Esophagus muscularis mucosa (tissue), 4 donors: ENCODE measurements at places on chromosomes 7 and 10. TPM values are rescaled to one million over a fixed set of nuclear protein-coding genes. Genes with fewer than 3 reads are reported as not detected.

- DNase-seq = no peak
Observed at GRCh38 chr7:68185631-68186456, 1189.2 kb downstream of the TYW1 start.

GRCh38 chr7:2022737-2023250, 210.0 kb downstream of the MAD1L1 start:
- no peak for DNase-seq

- no peak for DNase-seq
Observed at GRCh38 chr10:26331371-26331770, 106.8 kb upstream of the APBB1IP start.

DNA sequence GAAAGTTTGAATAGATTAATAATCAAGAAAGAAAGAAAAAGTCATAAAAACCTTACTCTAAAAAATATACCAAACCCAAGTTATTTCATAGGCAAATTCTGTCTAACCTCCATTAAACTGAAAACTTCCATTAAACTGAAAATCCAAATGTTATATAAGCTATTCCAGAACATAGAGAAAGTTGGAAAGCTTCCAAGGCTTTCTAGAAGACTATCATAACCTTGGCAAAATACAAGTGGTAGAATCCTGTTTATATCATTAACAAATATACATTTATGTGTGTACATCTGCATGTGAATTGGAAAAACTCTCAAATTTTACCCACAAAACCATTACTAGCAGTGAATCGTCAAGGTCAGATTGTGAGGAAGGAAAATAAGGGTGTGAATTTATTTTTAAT, 23.9 kb downstream of the TEX36 start:
- no peak for DNase-seq

DNA sequence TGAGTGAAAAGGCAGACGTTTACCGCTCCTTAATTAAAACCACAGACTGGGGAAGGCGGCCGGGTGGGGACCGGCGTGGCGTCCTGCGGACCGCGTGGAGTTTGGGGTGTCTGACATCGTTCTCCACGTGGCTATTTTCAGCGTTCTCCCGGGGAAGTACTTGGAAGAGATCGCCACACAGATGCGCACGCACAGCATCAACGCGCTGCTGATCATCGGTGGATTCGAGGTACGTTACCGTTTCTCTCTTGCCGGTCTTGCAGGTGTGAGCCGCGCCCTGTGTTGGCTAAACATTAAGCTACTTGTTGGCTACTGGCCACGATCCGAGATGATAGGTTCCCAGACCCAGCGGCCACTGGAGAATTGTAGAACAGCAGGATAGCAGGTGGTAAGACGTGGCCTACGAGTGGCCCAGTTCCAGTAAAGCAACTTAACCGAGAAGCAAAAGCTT, 51.3 kb downstream of the PFKP start:
- no peak for DNase-seq

DNA sequence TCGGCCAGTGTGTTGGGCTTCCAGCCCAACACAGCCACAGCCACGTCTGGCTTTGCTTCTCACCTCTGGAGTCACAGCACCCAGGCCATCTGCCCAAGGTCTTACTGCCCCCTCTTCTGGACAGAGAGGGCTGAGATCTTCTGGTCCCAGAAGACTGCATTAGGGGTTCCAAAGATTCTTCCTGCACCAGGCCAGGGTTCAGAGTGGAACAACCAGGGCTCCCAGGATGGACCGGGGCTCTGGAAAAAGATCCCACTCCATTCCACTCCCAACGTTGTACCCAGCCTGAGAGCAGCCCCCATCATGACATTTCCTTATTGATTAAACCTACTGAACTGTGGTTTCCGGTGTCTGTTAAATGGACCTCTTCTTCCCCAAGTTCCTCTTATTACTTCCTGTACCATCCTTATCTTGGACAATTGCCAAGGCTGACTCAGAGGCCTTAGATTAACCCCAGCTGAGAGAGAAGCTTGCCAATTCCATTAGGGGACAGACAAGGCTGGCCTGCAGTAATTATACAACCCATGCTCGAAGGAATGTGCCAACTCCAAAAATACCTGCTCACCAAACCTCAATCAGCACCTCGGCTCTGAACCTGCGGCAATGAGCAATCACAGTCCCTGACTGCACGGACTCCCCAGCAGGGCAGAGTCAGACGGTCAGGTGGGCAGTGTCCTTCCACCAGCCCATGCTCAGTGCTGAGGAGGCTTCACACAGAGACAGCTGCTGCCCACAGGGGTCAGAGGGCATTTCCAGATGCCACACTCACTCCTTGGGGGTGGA, 47.9 kb upstream of the NPFFR1 start:
- DNase-seq = no peak

GRCh38 chr7:110835218-110835617, 255.7 kb upstream of the LRRN3 start:
- DNase-seq = no peak

DNA sequence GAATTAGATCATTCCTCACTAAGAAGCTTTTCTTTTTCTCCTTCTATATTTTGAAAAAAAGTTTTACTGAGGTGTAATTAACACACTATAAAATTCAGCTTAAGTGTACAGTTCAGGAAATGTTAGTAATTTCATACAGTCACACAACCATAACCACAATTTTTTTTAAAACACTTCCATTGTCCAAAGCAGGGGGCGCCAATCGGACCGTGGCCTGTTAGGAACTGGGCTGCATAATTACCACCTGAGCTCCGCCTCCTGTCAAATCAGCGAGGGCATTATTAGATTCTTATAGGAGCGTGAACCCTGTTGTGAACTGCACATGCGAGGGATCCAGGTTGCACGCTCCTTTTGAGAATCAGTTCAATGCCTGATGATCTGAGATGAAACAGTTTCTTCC, 427.1 kb downstream of the TFEC start:
- DNase-seq = no peak

- no peak for DNase-seq
Observed at GRCh38 chr7:44564606-44565005, 9.1 kb downstream of the DDX56 start.

DNA sequence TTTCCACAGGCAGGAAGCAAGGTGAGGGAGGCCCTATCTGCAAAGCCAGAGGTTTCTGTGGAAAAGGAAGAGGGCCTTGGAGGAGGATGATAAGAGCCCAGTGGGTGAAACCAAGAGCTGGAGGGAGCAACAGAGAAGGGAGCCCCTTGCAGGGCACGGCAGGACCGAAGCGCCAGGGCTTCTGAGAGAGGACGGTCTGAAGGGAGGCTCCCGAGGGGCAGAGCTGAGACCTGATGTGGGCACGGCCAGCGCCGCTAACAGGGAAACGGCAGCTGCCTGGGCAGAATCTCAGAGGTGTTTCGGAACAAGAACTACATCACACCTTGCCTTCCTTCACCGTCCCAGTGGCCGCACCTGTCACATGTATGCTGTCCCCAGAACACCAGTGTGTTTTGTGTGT, 144.3 kb upstream of the ADARB2 start:
- peak; percentile 88 for DNase-seq

GRCh38 chr7:151204383-151205032, 5.8 kb downstream of the H2BK1 start:
- DNase-seq = no peak

DNA sequence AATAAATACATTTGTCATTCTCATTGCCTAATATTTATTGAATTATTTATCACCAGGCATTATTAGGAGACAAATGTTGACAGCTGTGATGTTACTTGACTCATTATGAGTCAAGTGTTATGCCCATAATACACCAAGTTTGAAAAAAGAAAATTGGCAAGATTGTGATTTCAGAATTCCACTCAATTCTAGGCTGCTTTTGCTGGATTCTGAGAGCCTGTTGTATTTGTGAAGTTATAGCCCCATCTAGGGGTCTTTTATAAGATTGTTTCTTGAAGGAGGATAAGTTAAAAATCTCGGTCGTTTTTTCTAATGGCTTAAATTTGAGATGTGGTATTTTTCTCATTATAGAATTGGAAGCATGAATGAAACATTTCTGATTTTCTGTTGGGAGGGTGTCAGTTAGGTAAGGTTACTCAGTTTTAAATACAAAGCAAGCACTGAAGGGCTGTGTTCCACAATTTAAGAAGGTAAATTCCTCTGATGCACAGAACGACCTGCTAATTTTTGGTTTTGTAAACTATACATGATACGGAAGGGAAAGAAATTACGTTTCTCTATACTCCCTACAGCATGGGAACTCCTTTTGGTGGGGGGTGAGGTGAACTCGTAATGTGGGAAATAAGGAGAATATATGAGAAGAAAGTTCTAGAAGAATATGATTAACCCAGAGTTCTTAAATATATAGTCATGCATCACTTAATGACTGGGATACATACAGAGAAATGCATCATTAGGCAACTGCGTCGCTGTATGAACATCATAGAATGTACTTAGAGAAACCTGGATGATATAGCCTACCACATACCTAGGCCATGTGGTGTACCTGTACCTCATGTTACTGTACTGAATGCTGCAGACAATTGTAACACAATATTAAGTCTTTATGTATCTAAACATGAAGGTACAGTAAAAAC, 2.6 kb downstream of the STK31 start:
- no peak for DNase-seq

- DNase-seq = no peak
Observed at GRCh38 chr10:21125471-21126228, 228.5 kb upstream of the NEBL start.

DNA sequence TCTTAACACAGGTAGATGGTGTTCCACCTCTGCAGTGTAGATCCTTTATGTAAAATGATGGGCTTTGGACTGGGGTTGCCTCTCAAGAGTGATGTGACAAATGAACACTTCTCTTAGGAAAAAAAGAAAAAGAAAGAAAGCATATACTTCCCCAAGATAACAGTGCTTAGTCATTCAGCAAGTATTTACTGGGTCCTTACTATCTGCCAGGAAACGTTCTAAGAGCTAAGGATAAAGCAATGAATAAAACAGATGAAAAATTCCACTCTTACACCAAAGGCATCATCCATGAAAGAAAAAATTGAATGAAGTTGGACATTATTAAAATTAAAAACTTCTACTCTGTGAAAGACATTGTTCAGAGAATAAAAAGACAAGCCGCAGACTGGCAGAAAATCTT, 177.3 kb downstream of the C7orf25 start:
- no peak for DNase-seq

DNA sequence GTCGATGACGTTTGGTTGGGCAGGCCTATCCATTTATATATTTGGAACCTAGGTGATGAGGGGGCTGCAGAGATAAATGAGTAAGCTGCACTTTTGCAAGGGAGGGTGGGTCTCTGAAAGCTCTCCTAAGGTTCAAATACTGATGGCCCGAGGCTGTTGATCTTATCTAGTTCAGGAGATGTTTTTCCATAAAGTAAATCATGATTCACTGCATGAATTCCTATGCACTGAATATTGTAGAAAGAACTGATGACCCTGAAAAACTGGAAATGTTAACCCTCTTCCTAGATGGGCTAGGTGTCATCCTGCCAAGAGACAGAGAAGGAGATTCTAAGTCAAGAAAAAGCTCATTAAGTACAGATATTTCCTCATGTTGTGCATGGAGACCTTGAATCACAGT, 459.9 kb downstream of the PLXNA4 start:
- DNase-seq = no peak

DNA sequence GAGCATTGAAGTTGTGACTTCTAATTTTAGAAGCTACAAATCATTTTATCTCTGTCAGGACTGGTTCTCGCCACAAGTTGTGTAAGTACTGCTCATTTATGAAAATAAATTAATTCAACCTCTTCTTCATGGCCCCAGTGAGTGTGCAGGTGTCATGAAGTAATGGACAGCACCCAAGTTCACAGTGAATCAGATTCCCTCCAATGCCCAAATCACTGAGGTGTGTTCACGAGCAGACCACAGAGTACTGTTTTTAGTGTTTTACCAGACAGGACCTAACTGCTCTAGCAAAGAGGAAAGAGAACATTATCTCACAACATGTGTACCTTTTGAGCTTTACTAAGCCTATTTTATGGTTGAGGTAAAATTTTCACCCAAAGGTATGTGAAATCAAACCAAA, 980.0 kb downstream of the CNTNAP2 start:
- DNase-seq = no peak

DNA sequence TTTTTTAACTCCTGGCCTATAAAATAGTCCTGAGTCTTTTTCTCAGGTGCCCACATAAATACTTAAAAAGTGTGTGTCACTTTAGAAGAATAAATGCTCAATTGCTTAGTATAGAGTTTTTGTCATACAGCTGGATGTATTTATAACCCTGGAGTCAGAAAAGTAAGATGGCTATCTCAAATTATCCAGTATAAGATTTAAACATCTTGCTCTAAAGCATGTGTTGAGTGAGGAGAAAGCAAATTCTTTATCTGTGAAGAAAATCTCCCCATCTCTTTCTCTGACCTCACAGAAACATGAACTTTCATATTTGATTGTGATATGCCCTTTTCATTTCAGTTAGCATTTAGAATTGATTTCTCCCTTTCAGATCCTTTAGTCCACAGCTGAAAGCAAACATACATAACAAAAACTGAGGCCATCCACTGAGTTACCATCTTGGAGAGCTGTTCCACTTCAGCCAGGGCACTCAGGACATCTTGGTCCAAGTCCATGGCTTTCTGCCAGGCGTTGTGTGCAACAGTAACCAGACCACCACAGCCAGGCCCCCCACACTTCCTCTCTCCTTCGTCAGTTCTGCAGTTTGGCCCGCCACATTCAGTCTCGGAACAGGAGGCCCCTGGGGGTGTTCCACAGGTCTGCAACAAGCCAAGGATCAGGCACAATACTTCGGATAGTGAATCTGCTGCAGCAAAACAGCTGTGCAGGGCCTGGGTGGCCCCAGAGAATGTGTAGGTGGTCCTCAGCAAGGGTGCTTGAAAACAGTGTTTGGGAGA, 40.9 kb downstream of the DLD start:
- no peak for DNase-seq

DNA sequence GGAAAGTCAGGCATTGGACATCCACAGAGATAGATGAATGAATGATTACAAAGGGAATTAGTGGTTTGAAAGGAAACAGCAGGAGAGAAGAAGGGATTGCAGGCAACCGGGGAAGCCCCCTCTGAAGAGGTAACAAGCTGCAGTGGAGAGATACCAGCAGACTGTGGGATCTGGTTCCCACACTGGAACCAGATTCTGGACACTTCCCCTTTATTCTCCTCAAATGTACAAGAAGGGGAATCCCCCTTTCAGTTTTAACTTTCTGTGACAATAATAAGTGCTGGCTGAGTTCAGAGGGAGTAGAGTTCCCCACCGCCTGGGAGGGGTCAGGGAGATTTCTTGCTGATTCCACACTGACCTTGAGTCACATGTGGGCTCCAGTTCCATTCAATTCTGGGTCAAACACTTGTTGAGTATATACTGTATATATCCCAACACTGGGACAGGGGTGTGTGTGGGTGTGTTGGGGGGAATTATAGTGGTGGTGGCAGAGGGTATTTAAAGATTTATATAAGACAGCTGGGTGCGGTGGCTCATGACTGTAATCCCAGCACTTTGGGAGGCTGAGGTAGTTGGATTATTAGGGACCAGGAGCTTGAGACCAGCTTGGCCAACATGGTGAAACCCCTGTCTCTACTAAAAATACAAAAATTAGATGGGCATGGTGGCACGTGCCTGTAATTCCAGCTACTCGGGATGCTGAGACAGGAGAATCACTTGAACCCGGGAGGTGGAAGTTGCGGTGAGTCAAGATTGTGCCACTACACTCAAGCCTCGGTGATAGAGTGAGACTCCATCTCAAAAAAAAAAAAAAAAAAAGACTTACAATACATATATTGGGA, 16.5 kb upstream of the DDIT4 start:
- DNase-seq = no peak

CNPY1 gene
- not detected for total RNA-seq

RAB18 gene
- total RNA-seq = 42.4 TPM

OPALIN gene
- not detected for total RNA-seq

GJD4 gene
- not detected for total RNA-seq

OAT gene
- total RNA-seq = 139 TPM

RSPH10B2 gene
- not detected for total RNA-seq

FOXP2 gene
- 54.2 TPM for total RNA-seq
